ENCODE measurements at places on chromosomes 2 and 18. TPM values are rescaled to one million over a fixed set of nuclear protein-coding genes. Genes with fewer than 3 reads are reported as not detected.

SERPINB5 gene
- total RNA-seq, result 0.55 TPM

CYP26B1 gene
- 3.8 TPM for total RNA-seq

GRCh38 chr2:109160714-109161440, 31.9 kb downstream of the SH3RF3 start:
- H3K27ac ChIP-seq, result no peak overlapping the region
- DNase-seq, result no peak
- H3K27me3 ChIP-seq, result no peaks in the 10 kb centered on the region

- H3K36me3 ChIP-seq, result no peaks in the 10 kb centered on the region
- H3K4me1 ChIP-seq, result peaks cover 24% of the 10 kb centered on the region
- H3K27me3 ChIP-seq, result peaks cover 4% of the 10 kb centered on the region
- no peak overlapping the region for H3K27ac ChIP-seq
- peak overlapping the region; percentile 91 for H3K4me3 ChIP-seq
- no peak for DNase-seq
Observed at GRCh38 chr2:111117598-111118480, 2.9 kb upstream of the BCL2L11 start.

SERPINB10 gene
- not detected for total RNA-seq

All from upper lobe of right lung (tissue), 1 donor.